ENCODE measurements at places on chromosomes 1 and 21. TPM values are rescaled to one million over a fixed set of nuclear protein-coding genes. Genes with fewer than 3 reads are reported as not detected.
A peak's percentile ranks its signal among the peaks of the same experiment; 100 is the strongest.

GRCh38 chr1:93552741-93553455, 105.0 kb downstream of the FNBP1L start:
- no peaks in the 10 kb centered on the region for H3K4me1 ChIP-seq
- H3K27me3 ChIP-seq: no peaks in the 10 kb centered on the region
- H3K36me3 ChIP-seq: no peaks in the 10 kb centered on the region
- DNase-seq: no peak
- H3K27ac ChIP-seq: no peak overlapping the region

DNA sequence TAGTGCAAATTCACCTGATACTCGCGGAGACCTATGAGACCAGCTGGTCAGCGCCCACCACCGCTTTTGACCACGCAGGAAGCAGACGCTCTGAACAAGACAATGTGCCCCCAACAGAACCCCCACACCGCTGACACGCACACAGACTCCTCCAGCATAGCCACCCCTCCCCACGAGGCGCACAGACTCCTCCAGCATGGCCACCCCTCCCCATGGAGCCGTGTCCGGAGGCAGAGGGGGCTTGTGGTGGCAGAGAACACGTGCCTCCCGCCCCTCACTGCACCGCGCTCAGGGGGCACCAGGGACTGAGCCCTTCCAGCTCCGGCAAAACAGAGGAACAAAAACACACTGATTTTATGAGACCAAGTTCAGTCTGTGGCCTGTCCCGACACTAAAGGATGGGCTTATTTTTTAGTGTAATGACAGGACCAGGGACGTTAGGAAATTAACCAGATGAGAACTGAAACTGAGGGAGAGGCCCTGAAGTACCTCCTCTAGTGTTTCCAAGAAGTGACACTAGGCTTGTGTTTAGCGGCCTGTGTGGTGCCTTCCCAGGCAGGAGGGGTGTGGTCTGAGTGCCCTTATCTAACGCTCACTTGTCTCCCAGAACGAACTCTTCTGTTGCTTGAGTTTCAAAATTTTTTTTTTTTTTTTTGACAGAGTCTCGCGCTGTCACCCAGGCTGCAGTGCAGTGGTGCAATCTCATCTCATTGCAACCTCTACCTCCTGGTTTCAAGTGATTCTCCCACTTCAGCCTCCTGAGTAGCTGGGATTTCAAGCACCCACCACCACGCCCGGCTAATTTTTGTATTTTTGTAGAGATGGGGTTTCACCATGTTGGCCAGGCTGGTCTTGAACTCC, 10.0 kb upstream of the AGPAT3 start:
- no peaks in the 10 kb centered on the region for H3K27me3 ChIP-seq
- no peaks in the 10 kb centered on the region for H3K36me3 ChIP-seq
- DNase-seq: no peak
- H3K4me3 ChIP-seq: no peak overlapping the region

- no peak overlapping the region for H3K4me3 ChIP-seq
- H3K27ac ChIP-seq: no peak overlapping the region
- no peaks in the 10 kb centered on the region for H3K4me1 ChIP-seq
- H3K27me3 ChIP-seq: no peaks in the 10 kb centered on the region
- DNase-seq: no peak
Observed at GRCh38 chr1:11520531-11521233, 41.7 kb downstream of the DISP3 start.

GRCh38 chr1:108130794-108131193, 69.3 kb downstream of the SLC25A24 start:
- H3K4me3 ChIP-seq: no peak overlapping the region
- H3K27ac ChIP-seq: no peak overlapping the region
- H3K36me3 ChIP-seq: no peaks in the 10 kb centered on the region
- no peaks in the 10 kb centered on the region for H3K4me1 ChIP-seq
- DNase-seq: no peak

GRCh38 chr1:56070601-56071000, 508.8 kb downstream of the PLPP3 start:
- DNase-seq: no peak
- no peaks in the 10 kb centered on the region for H3K36me3 ChIP-seq
- no peaks in the 10 kb centered on the region for H3K4me1 ChIP-seq
- no peak overlapping the region for H3K27ac ChIP-seq
- H3K27me3 ChIP-seq: no peaks in the 10 kb centered on the region

DNA sequence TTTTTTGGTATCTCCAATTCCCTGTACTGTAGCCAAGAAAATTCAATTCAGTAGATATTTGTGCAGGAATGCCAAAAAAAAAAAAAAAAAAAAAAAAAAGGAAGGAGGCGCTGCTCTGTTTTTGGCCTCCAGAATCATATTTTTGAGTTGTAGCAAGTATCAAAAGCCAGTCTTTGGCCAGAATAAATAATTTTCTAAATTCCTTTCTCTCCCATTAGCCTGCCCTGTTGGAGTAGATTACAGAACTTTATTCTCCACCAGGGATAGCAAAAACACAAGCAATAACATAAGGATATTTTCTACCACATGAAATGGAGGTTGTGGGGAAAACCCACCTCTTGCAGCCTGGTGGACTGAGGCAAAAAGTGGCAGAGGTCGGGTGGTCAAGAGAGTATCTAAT, 2.4 kb upstream of the CYP4X1 start:
- H3K4me3 ChIP-seq: no peak overlapping the region
- H3K36me3 ChIP-seq: no peaks in the 10 kb centered on the region
- H3K27ac ChIP-seq: no peak overlapping the region
- H3K4me1 ChIP-seq: no peaks in the 10 kb centered on the region
- no peak for DNase-seq

DNA sequence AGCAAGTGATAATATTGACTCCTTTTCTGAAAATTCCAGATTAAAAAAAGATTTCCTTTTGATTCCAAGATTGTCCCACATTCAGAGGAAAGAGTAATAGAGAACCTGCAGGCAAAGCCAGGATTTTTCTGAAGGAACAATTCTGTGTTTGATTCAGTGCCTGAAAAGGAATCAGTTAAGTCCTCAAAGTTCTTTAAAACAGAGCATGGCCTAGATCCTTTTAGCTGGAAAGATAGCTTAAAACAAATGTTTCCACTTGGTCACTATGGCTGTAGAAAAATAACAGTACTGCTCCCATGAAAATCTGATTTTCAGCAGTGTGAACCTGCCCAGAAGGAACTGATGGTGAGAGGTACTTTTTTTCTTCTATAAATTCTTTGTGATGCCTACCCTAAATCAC, 41.8 kb downstream of the HS2ST1 start:
- H3K27me3 ChIP-seq: no peaks in the 10 kb centered on the region
- no peak overlapping the region for H3K4me3 ChIP-seq
- H3K27ac ChIP-seq: no peak overlapping the region
- H3K36me3 ChIP-seq: no peaks in the 10 kb centered on the region

DNA sequence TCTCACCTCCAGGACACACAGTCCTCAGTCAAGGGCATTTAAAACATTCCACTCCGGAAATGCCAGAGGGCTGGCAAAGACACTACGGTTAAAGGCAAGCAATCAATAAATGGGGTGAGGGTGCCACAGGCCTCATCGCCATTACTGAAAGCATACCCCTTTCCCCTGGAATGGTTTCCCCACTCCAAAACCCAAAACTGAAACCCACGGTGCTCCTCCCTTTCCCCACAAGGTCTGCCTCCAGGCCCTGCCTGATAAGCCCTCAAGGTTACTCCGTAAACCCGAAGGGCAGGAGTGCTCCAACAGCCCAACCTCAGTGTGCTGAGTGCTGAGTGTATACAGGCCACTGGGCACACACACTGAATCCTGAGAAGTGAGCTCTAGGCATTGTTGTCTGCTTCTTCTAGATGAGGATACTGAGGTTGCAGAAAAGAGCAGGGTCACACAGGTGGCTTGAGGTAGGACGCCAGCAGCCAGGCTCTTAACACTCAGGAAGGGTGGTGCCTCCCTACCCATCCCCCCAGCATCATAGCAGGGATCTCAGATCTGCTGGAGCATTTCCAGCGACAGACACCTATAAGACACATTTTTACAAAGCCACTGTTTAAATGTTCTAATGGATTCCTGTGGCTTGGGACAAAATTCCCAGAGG, 29.0 kb downstream of the SSBP3 start:
- no peaks in the 10 kb centered on the region for H3K27me3 ChIP-seq
- DNase-seq: no peak
- H3K4me1 ChIP-seq: peaks cover 71% of the 10 kb centered on the region
- no peak overlapping the region for H3K4me3 ChIP-seq

DNA sequence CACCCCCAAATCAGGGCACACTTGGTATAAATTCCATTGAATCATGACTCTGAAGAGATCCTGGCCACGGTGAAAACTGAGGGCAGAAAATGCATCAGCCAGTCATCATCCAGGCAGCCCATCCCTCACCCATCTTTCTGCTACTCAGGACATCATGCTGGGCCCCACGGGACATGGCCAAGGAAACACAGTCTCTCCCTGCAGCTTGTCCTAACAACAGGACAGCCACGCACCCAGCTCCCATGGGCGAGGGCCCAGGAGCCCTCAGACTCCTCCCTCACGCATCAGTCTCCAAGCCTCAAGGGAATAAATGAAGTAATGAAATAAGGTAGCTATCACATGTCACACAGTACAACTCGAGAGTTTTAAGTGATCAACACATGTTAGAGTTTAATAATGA, 37.8 kb downstream of the ELK4 start:
- DNase-seq: no peak
- H3K4me1 ChIP-seq: peaks cover 37% of the 10 kb centered on the region
- H3K27me3 ChIP-seq: no peaks in the 10 kb centered on the region
- H3K4me3 ChIP-seq: no peak overlapping the region
- peak overlapping the region; percentile 41 for H3K27ac ChIP-seq
- H3K36me3 ChIP-seq: no peaks in the 10 kb centered on the region

- no peak overlapping the region for H3K27ac ChIP-seq
- H3K36me3 ChIP-seq: no peaks in the 10 kb centered on the region
- DNase-seq: no peak
- no peak overlapping the region for H3K4me3 ChIP-seq
- no peaks in the 10 kb centered on the region for H3K4me1 ChIP-seq
Observed at GRCh38 chr1:222994511-222995235, 148.4 kb downstream of the TLR5 start.

DNA sequence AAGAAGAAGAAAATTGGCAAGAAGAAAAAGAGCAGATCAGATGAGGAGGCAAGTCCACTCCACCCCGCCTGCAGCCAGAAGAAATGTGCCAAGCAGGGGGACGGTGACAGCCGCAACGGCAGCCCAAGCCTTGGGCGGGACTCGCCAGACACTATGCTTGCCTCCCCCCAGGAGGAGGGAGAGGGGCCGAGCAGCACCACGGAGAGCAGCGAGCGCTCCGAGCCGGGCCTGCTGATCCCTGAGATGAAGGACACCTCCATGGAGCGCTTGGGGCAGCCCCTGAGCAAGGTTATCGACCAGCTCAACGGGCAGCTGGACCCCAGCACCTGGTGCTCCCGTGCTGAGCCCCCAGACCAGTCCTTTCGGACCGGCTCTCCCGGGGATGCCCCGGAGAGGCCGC, 9.0 kb upstream of the SLC25A34 start:
- H3K4me3 ChIP-seq: no peak overlapping the region
- H3K27me3 ChIP-seq: no peaks in the 10 kb centered on the region
- peaks cover 41% of the 10 kb centered on the region for H3K36me3 ChIP-seq
- H3K4me1 ChIP-seq: no peaks in the 10 kb centered on the region

GRCh38 chr1:201582705-201583442, 43.9 kb downstream of the NAV1 start:
- no peaks in the 10 kb centered on the region for H3K36me3 ChIP-seq
- H3K4me3 ChIP-seq: no peak overlapping the region
- DNase-seq: no peak
- no peaks in the 10 kb centered on the region for H3K4me1 ChIP-seq

DNA sequence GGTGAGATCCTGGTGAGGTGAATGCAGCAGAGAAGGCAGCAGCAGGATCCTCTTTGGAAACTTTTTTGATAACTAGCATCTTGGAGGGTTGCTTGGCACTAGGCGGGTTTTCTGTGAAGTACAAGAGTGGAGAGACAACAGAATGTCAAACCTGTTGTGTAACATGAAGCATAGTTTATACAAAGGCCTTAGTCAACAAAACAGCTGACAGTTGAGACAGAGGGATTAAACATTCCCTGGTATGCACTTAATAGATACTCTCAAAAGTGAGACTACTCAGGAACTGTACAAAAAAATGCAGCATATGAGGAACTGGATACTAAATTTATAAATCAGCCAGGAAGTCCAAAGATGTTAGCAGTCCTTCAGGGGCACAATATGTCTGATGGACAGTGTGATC, 16.4 kb upstream of the CCDC17 start:
- H3K4me1 ChIP-seq: no peaks in the 10 kb centered on the region
- no peak overlapping the region for H3K27ac ChIP-seq
- H3K27me3 ChIP-seq: no peaks in the 10 kb centered on the region
- H3K4me3 ChIP-seq: no peak overlapping the region
- peaks cover 40% of the 10 kb centered on the region for H3K36me3 ChIP-seq

GRCh38 chr1:188365874-188366273, 1537.1 kb downstream of the PLA2G4A start:
- no peaks in the 10 kb centered on the region for H3K36me3 ChIP-seq
- no peak overlapping the region for H3K4me3 ChIP-seq
- DNase-seq: no peak
- H3K27me3 ChIP-seq: no peaks in the 10 kb centered on the region

DNA sequence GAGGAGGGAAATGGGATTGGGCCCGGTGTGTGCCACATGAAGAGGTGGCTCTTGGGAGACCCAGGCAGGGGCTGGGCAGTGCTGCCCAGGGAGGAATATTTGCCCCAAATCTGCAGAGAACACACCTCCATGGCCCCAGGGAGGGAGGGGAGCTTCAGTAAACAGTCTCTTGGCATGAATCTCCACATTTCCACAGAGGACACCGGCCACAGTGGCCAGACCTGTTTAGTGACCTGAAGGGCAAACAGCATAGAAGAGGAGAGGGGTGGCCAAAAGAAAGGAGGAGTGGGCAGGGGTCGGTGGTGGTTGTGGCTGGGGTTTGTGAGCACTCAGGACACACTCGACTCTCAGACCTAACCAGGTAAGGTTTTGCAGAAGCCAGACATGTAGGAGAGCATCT, 54.0 kb upstream of the IFFO2 start:
- H3K27ac ChIP-seq: no peak overlapping the region
- H3K4me3 ChIP-seq: no peak overlapping the region
- H3K27me3 ChIP-seq: no peaks in the 10 kb centered on the region
- H3K36me3 ChIP-seq: no peaks in the 10 kb centered on the region

- H3K27me3 ChIP-seq: no peaks in the 10 kb centered on the region
- no peak overlapping the region for H3K4me3 ChIP-seq
- no peak overlapping the region for H3K27ac ChIP-seq
- H3K4me1 ChIP-seq: no peaks in the 10 kb centered on the region
- H3K36me3 ChIP-seq: no peaks in the 10 kb centered on the region
Observed at GRCh38 chr1:61436016-61436415, 288.9 kb downstream of the TM2D1 start.

ADSS2 gene
- 67.9 TPM for total RNA-seq

CTSS gene
- total RNA-seq: 30.9 TPM

LPAR3 gene
- 1.1 TPM for total RNA-seq

PTGFRN gene
- 6.5 TPM for total RNA-seq

Measured in CD8-positive, alpha-beta memory T cell (primary cell).